Stimulated activated CD8-positive, alpha-beta memory T cell treated with anti-CD3 and anti-CD28 coated beads, Interleukin-7, amount 100 ng/mL, for 48 hours (primary cell): ENCODE measurements at places on chromosomes 3 and 15.

DNA sequence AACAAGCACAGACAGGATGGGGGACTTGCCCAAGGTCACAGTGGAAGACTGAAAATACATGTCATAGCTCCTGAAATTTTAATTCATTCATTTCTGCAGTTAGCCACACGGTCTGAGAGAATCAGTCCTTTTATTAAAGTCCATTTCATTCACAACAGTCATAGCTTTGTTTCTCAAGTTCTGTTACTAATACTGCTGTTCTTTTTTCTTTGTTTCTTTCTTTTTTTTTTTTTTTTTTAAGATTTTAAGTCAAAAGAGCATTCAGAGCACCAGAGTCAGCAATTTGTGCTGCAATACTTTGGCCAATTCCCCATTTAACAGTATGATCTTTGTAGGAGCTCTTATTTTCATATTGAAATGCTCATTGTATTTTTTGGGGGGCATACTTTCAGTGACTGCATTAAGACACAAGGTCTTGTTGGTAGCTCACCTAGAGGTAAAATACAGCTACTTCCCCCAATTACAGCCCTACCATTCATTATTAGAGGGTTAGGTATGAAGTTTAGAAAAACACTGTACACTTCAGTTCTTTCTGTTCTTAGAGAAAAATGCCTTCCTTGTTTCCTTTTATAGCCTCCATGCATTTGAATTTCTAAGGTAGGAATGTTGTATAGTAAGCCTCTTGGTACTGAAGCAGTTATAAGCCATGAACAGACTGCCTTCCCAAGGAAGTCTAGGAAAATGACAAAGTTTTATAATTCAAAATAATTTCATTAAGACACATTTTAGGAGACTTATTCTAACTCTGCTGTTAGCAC lies 9.6 kb downstream of the GALK2 start:
- no peak for DNase-seq

DNA sequence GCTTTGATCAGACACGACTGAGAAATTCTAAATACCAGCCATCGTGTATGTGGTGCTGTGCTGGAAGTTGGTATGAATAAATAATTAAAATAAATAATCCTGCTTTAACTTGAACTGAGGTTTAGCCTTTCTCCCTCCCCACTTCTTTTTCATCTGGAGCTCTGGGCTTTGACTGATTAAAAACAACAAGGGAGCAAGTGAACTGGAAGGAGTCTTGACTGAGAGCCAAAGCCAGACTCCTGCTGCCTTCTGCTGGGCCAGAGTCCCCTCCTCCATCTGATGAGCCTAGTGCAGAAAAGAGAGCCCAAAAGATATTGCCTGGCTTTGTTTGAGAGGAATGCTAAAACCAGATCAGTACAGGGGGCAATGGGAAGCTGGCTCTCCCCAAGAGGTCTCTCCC lies 96.0 kb downstream of the CCNL1 start:
- no peak for DNase-seq

DNA sequence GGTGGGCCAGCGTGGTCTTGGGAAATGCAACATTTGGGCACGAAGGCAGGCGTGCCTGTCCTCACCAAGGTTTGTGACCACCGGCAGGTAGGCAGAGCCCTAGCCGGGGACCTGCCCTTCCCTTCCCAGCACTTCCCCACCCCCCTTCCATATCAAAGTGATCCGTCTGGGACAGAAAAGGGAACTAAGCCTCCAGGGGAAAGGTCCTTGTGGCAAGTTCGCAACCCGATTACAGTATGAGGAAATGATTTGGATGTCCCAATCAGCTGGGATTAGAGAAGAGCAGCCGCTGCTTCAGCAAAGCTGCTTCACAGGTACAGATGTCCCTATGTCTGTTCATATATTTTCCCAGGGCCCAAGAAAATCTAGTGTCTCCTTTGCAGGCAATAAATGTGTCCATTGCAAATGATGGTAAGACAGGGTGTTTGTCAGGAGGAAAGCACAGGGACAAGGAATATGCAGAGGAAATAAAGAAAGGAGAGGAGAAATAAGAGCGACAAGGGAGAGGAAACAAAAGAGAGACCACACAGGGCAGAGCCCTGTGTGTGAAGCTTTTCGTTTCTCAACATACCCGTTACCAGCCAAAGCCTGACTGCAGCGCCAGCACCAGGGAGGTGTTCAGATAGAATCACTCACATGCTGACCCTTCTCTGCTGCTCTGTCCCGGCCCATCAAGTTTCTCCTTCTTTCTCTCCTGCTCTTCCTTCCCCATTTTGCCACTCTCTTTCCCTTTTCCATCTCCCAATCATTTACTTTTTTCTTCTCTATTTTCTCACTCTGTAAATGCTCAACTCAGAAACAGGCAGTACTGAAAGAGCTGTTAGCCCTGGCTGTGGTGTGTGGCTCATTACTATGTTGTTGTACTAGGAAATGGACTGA lies 17.4 kb upstream of the SECISBP2L start:
- DNase-seq, result no peak

- no peak for DNase-seq
Measured at GRCh38 chr3:114554731-114555130, 260.9 kb downstream of the TIGIT start.

- no peak for DNase-seq
Measured at GRCh38 chr3:99747915-99748314, 69.7 kb upstream of the CMSS1 start.

- no peak for DNase-seq
Measured at GRCh38 chr3:43152649-43153048, 46.8 kb upstream of the POMGNT2 start.

GRCh38 chr3:170524073-170524472 lies 61.8 kb downstream of the SLC7A14 start:
- DNase-seq, result no peak
